ENCODE measurements at places on chromosomes 4 and X.

DNA sequence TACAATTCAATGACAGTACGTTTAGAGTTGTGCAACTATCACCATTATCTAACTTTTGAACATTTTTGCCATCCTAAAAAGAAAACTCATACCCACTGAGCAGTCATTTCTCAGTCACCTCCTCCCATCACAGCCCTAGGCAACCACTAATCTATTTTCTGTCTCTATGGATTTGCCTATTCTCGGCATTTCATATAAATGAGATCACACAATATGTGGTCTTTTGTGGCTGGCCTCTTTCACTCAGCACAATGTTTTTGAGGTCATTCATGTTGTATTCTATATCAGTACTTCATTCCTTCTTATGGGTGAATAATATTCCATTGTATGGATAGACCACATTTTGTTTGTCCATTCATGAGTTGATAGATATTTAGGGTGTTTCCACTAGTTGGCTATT, 103.0 kb downstream of the PPEF1 start:
- no peak for DNase-seq

DNA sequence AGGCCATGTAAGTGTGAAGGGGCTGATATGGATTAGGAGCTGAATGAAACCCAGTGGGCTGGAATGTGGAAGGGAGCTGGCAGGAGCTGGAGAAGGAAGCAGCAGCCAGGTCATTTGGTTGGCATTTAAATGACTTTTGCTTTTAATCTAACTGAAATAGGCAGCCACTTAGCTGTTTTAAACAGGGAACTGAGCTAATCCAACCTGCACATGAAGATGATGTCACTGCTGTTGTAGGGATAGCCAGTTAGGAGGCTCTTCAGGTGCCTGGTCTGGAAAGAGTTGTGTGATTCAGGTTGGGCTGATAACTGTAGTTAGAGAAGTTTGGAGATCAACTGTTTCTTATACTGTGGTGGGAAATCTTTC, 122.4 kb downstream of the PALLD start:
- DNase-seq = no peak

GRCh38 chrX:118974088-118974907, at the start of gene LONRF3:
LONRF3 (plus strand) TSS chrX:118974618; CDS start chrX:118974781, 163 bp downstream.
- DNase-seq = peak; percentile 56

DNA sequence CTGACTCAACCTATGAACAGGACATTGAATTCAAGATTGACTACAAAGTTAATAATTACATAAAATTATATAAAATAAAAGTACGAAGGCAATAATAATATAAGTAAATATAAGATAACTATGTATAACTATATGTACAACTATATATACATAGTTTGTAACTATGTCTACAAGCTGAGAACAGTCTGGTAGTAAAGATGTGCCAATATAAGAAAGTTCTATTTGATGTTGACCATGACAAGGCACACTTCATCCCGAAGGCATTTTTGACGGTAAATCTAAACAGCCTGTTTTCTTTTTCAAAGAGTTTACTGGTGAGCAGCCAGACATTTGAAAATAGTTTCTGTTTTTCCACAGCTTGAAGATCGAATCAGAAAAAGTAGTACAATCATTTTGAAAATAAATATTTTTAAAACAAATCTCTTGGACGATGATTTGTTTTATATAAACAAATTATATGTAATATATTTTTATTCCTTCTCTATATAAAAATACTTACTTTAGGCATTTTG, 112.9 kb downstream of the CEP44 start:
- DNase-seq = no peak

DNA sequence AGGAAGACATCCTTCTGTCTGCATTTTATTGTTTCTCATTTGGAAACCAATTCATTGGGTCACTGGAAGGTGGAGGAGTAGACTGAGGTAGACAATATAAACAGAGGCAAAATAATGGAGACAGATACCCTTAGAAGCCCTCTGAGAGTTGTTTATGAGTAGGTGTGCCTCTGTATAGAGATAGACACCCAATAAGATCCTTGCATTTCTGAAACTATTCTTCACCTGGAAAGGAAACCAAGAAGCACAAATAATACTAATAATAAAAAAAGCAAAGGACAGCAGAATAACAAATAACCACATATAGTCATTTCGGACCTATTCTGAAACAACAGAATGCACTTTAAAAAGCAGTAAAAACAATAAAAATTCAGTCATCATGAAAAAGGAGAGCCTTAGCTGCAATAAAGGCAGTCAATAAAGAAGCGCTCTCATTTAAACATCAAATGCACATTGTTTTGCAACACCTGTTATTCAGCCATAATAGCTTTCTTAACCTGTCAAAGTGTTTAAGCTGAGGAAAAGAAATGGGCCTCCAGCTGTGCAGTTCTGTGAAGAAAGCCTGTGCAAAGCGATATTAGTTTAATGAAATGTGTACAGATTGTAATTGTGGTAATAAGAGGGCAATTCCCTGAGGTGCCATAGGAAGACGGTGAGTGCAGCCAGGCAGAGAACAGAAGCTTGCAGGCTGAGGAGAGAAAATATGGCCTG, 904.2 kb downstream of the STPG2 start:
- DNase-seq = no peak

GRCh38 chrX:72105436-72105835, 26.3 kb downstream of the RTL5 start:
- no peak for DNase-seq

Measured in GM03348 (cell line).